ENCODE measurements at places on chromosomes 3 and 15.

DNA sequence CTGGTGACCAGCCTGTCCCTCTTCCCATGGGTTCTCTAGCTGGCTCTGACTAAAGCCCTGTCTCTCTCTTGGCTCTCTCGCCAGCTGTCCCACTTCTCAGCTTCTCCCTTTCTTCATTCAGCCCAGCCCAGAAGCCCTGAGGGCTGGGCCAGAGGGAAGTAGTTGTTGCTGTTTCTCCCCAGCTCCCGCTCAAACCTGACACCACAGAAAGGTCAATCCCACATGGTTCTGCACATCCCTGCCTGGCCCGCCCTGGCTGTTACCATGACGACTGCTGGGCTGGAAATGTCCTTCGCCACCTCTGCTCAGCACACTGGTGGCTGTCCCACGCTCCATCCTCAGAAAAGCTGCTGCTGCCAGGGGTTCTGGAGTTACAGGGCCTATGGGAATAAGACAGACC lies 25.9 kb downstream of the CCDC32 start:
- DNase-seq, result no peak

DNA sequence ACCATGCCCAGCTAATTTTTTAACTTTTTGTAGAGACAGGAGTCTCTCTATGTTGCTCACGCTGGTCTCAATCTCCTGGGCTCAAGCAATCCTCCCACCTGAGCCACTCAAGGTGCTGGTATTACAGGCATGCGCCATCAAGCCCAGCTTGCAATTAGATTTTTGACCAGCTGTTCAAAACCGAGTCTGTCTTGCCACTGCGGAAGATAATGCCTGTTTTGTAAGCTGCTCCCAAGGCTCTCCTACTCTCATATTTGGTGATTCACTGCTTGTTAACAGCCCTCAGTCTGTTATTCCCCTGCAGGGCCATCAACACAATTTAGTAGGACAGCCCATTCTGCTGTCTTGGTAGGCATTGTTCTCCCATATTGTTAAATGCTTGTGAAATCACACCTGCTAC lies 17.8 kb upstream of the MCCC1 start:
- no peak for DNase-seq

DNA sequence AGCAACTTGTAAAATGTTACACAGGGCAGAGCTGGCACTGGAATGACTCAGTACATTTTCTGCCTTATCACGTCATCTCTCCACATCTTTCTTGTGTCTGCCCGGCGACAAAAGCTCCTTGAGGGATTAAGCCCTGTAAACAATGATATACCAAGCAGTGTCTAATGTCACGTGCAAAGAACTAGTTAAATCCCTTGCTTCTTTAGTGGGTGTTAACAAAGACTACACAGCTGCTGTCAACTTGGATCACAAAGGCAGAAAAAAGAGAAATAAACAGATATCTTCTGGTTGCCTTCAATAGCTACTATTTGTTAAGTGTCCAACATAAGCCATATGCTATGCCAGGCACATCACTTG lies 48.1 kb upstream of the FRMD4B start:
- DNase-seq, result no peak

GRCh38 chr3:52025453-52025852 lies 29.8 kb upstream of the RPL29 start:
- no peak for DNase-seq

GRCh38 chr3:25904206-25904605 lies 114.3 kb downstream of the OXSM start:
- no peak for DNase-seq

GRCh38 chr15:52362497-52362896 lies 66.9 kb upstream of the MYO5C start:
- DNase-seq, result no peak

DNA sequence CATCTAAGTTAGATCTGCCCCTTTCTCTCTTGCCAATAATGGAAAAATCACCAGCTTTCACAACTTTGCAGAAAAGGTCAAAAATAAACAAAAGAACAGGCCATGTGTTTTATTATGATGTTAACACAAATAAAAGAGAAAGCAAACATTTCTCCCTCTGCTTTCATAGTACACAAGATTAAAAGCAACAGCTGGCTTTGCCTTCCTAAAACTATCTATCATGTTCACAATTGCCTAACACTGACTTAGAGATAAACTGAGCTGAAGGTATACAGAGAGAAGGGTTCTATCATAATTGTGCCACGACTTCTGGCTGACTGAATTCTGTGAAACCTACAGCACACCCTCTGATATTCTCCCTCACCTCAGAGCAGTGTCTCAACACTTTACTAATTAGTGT lies 29.4 kb downstream of the AADAC start:
- DNase-seq, result no peak

- no peak for DNase-seq
These were observed 135.2 kb downstream of the VGLL4 start for GRCh38 chr3:11508346-11509172.

DNA sequence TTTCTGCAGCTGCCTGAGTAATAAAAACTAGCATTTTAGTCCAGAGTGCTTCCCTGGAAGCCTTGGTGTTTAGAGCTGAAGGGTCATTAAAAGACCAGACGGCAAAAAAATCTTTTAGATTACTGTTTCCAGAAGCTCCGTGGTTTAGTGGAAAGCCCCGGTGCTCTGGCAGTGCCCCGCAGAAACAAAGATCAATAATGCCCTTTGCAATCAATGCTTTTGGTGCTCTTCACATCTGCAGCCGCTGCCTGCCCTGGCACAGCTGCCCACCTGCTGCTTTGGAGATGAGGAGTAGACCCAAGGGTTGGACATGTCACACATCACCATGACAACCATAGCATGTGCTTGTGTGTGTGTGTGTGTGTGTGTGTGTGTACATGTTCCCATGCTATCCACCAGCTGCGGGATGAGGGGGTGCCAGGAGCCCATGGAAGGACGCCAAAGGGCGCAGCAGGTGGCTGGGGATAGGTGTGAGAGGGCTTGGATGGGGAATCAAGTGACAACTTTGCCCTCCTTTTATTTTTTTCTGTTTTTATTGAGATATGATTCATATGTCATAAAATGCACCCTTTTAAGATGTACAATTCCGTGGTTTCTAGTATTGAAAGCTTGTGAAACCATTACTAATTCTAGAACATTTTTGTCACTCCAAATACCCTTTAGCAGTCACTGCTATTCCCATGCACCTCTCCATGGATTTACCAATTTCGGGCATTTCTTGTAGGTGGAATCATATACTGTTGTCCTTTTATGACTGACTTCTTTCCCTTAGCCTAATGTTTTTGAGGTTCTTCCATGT lies 75.7 kb upstream of the KLHL25 start:
- DNase-seq, result no peak

DNA sequence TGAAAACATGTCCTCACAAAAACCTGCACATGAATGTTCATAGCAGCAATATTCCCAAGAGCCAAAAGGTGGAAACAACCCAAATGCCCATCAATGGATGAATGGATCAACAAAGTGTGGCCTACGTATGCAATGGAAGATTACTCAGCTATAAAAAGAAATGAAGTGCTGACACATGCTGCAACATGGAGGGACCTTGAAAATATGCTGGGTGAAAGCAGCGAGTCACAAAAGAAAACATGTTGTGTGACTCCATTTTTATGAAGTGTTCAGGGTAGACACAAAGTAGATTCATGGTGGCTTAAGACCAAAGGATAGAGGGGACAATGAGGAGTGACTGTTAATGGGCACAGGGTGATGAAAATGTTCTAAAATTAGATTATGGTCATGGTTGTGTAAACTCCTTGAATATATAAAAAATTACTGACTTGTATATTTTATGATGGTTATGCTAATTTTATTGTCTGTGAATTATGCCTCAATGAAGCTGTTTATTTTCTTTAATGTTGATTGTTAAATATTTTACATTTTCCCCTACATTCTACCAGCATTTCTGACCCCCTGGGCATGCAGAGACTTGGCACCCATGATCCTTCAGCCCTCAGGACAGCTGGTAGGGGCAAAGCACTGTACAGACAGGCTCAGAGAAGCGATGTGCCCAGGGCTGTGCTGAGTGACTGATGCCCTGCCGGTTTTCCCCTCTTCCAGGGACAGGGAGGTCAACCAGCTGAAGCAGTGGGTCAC lies 37.8 kb downstream of the CFAP100 start:
- DNase-seq, result no peak

- DNase-seq, result peak; percentile 34
These were observed 485 bp downstream of the CELF6 start for GRCh38 chr15:72319360-72319984.

GRCh38 chr3:66475386-66476020 lies 25.3 kb downstream of the LRIG1 start:
- DNase-seq, result no peak

- no peak for DNase-seq
These were observed 35.9 kb downstream of the CFAP91 start for GRCh38 chr3:119738741-119739140.

DNA sequence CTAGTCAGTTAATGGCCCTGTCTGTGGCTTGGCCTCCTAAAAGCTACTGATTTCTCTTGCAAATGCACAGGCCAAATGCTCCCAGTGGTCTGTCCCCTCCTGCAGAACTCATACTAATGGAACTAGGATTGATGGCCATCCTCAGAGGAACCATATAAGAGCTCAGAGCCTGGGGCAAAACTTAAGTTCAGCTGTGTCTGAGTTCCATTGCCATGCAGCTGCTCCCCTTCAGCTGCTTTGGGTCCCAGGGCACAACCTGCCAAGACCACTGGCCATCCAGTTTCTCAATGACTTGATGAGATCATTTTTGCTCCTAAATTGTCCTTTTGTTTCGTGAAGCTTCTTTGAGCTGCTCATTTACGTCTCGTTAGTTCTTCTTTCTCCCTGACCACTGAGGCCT lies 529.5 kb upstream of the TBL1XR1 start:
- DNase-seq, result no peak

DNA sequence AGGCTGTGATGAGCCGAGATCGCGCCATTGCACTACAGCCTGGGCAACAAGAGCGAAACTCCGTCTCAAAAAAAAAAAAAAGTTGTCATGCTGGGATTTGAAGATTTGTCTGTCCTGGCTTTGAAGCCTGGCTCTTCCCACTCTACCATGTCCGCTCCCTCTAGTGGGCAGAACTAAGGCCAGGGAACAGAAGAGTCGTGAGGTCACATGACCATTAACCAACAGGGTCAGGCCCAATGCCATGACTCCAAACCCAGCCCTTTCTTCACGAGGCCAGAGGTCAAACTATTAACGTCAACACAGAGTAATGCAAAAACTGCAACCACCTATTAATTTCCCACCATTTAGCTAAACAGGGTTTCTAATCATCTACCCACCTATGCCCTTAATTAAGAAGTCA lies 212.1 kb downstream of the ADAMTS17 start:
- DNase-seq, result no peak

DNA sequence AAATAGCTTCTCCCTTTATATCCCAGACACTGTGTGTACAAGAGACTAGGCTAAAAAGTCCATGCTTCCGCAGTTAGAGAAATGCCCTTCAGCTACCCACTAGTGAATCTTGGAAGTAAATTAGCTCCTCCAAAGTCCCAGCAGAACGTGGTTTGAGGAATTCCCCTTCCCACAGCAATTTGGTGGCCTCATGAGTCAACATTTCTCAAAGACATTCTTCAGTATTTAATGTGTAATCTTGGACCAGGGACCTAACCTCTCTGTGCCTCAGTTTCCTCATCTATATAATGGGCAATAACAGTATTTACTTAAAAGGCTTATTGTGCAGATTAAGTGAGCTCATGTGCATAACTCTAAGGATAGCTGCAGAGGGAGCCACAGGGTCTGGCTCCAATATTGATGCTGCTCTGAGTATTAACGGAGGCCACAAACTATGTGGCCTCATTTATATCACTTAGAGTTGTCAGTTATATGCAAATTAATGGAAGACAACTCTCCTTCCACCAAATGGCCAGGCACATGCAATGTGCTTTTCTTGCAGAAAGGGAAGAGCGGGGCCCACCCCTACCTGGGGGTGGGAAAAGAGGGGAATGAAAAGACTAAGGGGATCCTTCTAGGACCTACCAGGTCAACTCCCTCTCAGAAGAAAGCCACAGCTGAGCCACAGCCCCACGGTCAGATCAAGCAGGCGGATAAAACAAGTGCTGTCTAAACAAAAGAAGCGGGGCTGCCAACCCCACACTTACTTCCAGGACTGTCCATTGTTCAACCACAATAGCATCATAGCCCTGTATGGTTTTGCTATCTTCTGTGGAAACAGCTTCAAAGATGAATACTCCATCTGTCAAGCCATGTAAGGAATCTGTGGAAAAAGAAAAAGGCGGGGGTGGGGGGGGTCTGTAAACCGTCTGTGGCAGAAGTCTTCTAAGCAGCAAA lies 92.4 kb downstream of the OXNAD1 start:
- DNase-seq, result no peak

- no peak for DNase-seq
These were observed 6.5 kb upstream of the TM4SF18 start for GRCh38 chr3:149339931-149340309.

DNA sequence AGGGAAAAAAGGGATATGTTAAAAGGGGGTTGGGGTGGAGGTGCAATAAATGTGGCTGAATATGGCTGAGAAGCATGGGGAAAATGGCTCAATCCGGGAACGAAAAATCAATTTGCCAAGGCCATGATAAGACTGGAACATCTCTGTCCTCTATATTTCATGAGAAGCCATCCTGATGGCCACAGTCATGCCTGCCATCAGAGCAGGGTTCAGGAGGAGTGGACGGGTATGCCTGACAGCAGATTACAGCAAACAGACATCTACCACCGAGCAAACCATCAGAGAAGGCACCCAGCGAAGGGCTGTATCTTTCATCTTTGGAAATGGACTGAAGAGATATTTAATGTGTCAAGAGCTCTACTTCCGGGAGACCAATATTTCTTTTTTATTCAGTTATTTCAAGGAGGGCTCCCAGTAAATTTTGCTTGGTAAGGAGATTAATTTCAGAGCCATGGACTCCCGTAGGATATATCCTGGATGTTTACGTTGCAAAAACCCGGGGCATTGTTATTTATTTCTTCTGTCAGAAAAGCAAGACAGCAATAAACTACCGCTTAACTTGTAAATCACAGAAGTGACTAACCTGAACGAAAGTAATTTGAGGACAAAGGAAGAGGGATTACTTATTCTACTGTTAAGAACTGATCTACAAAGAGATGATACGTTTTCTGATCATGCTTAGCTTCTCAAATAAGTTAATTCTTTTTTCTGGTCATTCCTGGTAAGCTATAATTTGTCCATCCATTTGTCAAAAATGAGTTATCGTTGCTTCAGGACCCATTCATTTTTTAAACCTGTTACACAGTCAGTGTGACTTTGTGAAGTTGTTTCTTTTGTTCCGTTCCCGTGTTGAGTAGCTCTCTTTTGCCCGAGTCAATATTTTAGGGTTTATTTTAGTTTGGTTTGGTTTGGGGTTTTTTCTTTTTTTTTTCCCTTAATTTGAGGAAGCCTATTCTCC lies 80.6 kb upstream of the CHD2 start:
- DNase-seq, result no peak

DNA sequence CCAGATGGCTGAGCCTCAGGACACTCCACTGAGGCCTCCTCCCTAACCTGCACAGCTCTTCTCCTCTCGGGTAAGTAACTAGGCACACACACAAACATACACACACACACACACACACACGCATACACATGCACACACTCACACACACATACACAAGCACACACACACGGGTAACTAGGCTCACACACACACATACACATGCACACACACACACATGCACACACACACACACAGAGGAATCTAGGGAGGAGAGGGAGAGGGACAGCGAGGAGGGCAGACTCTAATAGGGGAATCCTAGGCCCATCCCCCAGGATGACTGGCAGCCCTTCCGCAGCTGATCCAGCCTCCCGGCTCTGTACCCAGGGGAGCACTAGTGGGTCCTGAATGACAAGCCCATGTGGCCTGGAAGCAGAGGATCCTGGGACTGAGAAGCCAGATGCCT lies 177.4 kb upstream of the LINGO1 start:
- DNase-seq, result no peak

- DNase-seq, result no peak
These were observed 34.9 kb upstream of the POU1F1 start for GRCh38 chr3:87311309-87311708.

- DNase-seq, result no peak
These were observed 62.8 kb upstream of the C3orf80 start for GRCh38 chr3:160162440-160162839.

Data from activated CD8-positive, alpha-beta memory T cell treated with anti-CD3 and anti-CD28 coated beads for 1 hour (primary cell).